WTC11 (cell line): ENCODE measurements at places on chromosomes 7 and 10.

- DNase-seq = peak; percentile 97
Measured at GRCh38 chr7:29189743-29190201, 4.8 kb upstream of the CHN2 start.

- DNase-seq = no peak
Measured at GRCh38 chr7:2435146-2435545, 31.7 kb downstream of the CHST12 start.

- no peak for DNase-seq
Measured at GRCh38 chr7:125664625-125665024, 735.0 kb upstream of the POT1 start.

DNA sequence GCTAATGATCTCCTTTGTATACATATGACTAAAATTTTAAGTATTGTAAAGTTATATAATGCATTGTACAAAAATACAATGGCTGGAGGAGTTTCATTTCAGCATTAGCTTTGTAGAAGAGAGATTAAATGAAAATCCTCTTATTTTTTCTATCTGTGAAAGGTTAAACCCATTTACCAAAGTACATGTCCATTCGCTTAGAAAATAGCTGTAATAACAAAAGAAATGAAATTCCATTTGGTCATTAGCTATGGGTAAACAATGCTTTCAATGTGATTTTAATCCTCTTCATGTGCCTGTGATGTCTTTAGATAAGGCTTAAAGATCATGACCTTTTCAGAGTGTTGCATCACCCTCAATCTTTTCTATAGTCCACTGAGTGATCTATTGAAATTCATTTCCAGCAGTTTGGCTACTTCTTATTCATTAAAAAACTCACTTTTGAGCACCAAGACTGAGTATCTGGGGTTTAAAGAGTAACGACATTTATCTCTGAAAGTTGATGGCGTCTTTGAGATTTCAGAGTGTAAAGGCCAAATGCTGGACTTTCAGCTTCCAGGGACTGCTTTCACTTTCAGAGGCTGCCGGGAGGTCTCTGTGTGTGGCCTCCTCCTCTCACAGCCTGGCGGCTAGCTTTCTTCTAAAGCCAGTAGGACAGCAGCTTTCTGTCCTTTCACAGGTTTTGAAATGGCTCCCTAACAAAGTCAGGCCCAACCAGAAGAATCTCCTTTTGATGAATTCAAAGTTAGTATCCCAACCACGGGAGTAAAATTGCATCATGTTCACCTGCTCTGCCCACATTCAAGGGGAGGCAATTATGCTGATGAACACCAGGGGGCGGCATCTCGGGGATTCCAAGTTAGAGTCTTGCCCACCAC lies 701.4 kb upstream of the COBL start:
- peak; percentile 85 for DNase-seq

DNA sequence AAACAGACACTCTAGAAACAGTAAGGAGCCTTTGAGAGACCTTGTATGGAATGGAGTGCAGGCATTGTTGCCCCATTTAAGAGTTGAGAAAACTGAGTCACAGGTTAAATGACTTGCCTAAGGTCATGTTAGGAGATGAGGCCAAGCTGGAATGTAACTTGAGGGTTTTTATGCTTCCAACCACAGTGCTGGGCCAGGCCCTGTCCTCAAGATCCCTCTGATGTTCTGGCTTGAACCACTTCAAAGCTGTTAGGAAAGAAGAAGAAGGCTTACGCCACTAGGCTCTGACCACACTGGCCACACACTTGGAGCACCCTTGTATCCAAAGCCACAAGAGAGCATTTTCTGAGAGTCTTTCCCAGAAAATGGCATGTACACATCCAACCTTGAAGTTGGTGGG lies 42.7 kb downstream of the PLAU start:
- DNase-seq = no peak

- no peak for DNase-seq
Measured at GRCh38 chr7:73448609-73449008, 15.0 kb downstream of the FZD9 start.
